ENCODE measurements at places on chromosomes 6 and 20.

GRCh38 chr6:104613416-104614001, 246.2 kb downstream of the HACE1 start:
- DNase-seq, result no peak

GRCh38 chr6:106534564-106534982, 94.7 kb downstream of the RTN4IP1 start:
- no peak for DNase-seq

DNA sequence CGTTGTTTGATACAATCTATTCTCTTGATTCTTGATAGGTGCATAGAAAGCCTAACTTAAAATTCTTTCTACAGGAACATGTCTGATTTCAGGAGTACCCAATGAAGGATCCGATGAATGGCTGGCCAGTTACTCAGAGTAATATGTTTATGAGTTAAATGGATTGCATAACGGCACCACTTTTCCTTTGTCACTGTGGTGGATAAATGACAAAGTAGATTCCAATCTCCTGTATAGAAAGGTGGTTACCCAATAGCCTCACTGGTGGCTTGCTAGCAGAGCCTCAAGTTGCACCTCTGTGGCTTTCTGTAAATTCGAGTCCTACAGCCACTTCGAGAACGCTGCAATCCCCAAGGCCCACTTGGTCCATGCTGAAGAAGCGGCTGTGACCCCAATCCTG, 28.4 kb downstream of the LHFPL5 start:
- DNase-seq, result no peak

GRCh38 chr6:7579851-7580250, 10.1 kb upstream of the SNRNP48 start:
- DNase-seq, result no peak

GRCh38 chr6:163651915-163652668, 237.6 kb downstream of the QKI start:
- DNase-seq, result no peak

DNA sequence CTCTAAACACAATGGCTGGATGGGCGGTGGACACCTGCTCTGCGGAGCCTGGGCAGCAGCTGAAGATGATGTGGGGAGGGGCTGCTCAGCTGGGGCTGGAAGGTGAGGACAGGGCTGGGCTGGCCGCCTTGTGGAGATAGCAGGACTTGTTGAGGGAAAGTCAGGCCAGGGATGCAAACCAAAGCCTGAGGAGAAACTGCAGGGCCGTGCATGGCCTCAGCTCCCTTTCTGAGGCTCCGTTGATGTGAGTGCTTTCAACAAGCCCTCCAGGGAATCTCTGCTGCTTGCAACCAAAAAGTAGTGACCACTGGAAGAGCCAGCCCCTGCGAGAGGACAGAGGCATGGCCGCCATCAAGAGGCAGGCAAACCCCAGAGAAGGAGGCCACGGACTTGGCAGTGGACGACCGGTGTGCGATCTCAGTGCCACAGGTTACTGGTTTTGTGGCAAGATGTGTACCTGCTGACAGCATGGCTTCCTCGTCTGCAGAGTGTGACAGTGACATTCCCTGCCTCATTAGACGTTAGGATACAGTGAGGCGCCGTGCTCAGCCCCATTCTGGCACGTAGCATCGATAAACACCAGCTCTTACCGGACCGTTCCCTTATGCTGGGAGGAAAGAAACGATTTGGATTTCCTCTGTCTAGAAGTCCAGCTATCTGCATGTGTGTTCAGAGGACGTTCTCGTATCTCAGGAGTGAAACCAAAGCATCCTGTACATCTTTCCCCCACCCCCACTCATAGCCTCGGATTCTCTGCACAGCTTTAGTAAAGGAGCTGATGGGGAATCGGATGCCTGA, 37.9 kb downstream of the ERMARD start:
- no peak for DNase-seq

DNA sequence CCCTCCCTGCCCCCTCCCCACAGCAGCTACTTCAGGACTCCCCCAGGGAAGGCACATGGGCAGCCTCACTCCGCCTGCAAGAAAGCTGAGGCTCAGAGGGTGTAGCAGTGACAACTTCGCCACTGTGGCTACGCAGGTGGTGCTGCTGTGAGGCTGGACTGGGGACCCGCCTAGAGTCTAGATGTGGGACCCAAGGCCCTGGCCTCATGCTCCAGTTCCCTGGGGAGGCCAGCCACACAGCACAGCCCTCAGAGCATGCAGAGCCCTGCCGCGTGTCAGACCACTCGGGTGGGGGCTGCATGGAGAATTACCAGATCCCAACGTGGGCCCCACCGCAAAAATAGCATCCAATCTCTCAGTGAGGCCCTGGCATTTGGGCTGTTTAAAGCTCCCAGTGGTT, 30.8 kb upstream of the VSTM2L start:
- no peak for DNase-seq

DNA sequence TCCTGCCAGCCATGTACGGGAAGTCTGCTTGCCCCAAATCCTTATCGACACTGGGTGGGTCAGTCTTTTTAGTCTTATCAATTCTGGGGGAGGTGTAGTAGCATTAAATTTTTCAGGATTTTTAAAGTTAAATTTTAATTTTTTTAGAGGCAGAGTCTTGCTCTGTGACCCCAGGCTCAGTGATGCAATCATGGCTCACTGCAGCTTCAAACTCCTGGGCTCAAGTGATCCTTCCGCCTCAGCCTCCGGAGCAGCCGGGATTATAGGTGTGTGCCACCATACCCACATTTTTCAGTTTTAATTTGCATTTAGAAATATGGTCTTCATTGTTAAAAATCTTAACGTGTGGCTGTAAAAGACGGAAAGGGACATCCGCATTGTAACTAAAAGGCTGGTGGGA, 51.9 kb downstream of the BANF2 start:
- DNase-seq, result no peak

GRCh38 chr6:35710241-35710847, 21.6 kb upstream of the FKBP5 start:
- no peak for DNase-seq

DNA sequence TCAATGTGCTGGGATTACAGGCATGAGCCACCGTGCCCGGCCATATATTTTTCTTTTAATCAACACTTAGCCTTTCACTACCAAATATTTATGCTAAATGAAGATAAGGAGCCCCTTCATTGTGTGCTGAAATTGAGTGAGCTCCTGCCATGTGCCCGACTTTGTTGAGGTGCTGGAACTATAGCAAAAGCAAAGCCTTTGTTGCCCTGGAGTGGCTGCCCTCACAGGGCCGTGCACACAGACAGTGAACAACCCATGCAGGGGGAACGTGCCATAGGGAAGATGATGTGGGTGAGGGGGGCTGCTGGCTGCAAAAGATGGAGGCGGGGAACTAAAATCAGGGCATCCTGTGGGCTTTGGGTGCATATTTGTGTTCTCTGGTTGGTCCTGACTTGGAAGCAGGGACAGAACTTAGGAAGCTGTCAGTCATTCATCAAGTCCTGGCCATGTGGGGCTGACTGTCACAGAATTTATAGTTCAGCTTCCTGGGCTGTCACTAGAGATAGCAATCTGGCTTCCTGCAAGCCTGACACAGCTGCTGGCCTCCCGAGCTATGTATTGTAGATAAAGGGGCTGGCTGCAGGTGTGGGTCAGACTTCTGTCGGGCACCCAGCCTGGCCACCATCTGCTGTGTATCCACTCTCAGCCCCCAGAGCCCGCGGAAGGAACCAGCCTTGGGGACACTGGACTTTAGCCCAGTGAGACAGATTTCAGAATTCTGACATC, 56.8 kb upstream of the MPC1 start:
- DNase-seq, result no peak

- DNase-seq, result no peak
Measured at GRCh38 chr6:4603291-4603690, 172.9 kb upstream of the CDYL start.

GRCh38 chr6:132780770-132781371, 17.6 kb downstream of the SLC18B1 start:
- no peak for DNase-seq

DNA sequence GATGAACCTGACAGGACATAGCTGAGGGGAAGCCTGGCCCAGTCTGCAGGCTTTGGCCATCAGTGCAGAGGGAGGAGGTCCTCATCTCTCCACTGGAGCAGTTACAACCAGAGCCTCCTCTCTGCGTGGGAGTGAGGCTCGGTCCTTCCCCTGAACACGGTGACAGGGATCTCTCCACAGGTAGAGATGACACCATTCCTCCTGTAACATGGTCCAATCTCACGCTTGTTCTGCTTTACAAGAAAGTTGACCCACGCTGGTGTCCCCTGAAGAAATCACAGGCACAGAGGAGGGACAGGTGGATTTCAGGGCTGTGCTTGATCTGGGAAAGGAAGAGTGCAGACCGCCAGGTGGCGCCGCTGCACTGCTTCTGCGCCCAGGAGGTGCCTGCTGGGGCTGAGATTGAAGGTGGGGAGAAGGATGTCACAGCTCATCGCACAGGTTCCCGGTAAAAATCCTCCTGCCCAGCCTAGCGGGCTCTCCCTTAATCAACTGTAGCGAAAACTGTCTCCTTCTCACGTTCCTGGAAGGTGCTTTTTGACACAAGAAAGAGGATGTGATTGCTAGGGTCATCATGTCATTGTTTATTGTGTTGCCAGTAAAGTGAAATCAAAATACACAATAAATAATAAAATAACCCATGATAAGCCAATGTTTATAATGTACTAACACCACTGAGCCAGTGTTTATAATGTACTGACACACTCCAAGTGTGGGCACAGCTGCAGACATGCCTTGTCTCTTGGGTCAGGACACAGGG, 20.4 kb downstream of the HLA-G start:
- peak; percentile 73 for DNase-seq

DNA sequence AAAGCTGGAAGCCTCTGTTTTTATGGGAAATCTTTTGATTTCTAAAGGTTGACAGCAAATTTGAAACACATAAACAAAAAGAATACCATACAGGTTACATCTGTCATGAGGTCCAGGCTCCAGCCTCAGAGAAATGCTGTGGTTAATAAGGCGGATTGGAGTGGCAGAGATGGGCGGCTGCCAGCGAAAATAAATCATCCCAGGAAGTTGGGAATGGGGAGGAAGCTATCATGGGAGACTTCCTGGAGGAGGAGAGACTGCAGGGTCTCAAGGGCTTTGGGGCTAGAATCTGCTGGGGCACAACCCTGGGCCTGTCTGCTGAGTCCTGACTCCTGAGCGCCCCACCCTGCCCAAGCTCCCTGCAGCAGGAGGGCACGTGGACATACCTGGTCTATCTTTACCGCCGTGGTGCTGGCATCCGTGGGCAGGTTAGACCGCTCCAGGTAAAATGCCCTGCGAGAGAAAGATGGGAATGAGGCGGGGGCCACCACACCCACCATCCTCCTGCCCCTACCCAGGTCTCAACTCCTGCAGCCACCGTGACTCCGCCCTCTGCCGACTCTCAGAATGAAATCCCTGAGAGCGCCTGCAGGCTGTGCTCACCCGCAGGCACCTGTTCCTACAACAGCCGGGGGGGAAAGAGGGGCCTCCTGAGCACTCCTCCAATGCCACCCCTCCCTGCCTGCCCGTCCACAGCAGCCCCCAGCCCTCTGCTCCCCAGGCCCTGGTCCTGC, 197.3 kb downstream of the PREX1 start:
- DNase-seq, result no peak

- no peak for DNase-seq
Measured at GRCh38 chr6:97347111-97347510, 64.1 kb upstream of the MMS22L start.

DNA sequence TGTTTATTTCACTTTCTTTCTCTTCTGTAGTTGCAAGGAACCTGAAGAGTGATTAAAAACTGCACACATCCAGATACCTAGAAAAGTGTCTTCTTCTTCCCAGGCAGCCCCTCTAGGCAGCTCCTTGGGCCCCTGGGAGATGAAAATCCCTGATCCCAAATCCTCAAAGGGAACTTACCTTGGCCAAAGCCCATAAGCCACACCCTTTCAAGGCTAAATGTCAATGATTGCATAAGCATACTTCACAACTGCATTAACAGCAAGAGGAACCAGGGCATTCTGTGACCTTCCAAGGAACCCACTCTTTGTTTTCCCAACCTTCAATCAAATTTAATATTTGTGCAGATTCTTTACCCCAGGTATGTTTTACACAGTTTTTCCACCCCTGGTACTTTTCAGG, 4.4 kb upstream of the HMGN3 start:
- no peak for DNase-seq

DNA sequence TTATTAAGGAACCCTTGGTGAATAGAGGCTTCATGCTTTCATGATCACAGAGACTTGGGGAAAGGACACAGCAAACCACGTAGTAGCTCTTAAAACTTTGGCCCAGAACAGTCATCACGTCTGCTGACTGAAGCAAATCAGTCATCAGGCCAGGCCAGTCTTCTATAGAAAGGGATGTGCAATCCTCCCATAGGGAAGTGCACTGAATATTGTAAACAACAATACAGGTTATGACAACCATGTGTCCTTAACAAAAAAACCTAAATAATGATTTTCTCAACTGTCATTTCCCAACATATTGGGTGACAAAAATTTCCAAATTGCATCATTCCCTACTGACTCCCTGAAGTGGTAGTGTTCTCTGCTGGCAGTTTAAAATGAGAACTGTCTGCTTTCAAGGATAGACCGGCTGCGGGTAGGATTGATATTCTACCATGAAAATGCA, 388.2 kb upstream of the CITED2 start:
- no peak for DNase-seq

GRCh38 chr6:2807342-2808090, 34.1 kb downstream of the SERPINB1 start:
- no peak for DNase-seq

DNA sequence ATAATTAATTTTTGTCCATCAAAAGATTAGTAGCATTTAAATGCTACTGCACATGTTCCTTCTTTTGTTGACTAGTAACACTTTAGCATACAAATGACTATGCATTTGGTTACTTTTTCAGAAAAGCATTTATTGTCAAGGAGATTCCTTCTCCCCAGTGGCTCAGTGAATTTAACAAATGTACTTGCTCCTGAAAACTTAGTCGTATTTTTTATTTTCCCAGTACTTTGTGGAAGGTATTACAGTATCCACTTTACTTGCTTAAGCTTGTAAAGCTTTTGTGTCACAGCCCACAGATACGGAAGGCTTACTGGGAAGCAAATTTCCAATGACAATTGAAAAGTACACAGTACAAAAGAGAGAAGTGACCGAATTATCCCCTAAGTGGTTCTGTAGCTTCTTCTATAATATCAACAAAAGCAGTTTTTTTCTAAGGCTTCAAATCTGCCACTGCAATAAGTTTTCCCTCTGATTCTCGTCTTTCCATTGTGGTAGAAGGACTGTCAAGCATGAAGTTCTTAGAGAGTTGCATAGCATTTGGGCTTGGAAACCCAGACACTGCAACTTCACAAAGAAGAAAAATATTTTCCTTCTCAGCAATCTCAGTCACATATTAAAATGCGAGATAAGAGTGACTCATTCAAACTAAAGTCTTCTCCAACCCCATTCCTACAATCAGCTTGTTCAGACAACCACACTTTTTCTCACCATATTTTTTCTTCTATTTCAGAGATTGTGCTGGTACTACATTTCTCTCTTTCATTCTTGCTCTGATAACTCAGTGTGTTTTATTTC, 431.2 kb downstream of the GRIK2 start:
- DNase-seq, result no peak

GRCh38 chr6:24902782-24903181, 33.0 kb downstream of the RIPOR2 start:
- DNase-seq, result no peak

GRCh38 chr20:39910536-39910935, 778.5 kb downstream of the MAFB start:
- no peak for DNase-seq

GRCh38 chr6:3911130-3911529, 62.0 kb downstream of the FAM50B start:
- no peak for DNase-seq

Measured in left hindlimb (tissue), 1 donor.